ENCODE measurements at places on chromosomes 5 and 9.

DNA sequence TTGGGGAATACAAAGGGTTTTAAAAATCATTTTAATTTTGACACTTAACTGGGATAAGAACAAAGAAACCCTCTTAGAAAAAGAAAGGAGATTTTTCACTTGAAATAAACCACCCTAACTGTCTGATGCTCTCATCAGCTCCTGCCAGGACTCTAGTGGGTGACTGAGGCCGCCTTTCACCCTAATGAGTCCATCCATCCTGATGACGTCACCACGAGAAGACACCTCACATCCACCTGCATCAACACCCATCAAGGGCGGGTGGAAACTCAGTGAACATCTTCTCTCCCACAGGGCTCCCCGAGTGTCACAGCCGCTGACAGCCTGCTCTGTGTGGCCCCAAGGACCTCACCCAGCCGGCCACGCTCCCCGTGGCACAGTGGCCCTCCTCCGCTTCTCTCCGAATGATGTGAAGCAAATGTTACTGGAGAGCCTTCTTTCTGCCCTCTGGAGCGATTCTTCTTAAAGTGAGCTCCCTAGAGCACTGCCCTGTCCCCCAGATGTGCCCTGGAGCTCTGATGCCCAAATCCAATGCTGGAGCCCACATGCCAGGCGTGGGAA is 584.3 kb upstream of the ADAMTS16 start:
- DNase-seq: no peak

DNA sequence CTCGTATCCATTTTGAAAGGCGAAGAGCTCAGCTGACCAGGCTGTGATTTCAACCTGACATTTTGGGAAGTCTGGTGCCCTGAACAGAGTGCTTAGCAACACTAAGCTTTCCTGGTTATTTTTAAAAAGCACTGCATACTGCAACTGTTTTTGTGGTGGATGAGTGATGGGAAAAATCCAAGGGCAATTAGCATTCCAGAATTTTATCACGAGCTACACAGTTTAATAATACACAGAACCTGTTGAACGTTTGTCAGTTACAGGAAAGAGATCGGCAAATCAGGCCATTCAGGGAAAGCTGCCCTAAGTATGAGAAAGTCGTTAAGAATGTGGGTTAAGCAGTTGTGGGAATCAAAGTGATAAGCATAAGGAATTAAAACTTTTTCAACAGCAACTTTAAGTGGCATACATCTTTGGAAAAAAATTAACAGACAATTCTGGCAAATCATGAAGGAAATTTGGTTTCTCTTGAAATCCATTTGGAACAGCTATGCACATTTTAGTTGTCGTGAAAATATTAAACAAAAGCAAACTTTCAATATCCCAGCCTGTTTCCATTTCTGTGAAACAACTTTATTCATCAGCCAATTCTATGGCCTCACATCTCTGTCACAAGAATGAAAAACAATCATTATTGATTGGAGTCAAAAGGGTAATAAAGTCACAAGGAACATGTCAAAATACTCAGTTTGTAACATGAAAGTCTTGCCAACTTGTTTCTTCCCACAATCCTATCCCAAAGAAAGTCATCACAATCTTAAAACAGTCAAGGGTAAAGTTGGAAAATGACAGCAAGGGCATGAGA is 25.7 kb downstream of the PUM3 start:
- no peak for DNase-seq

- DNase-seq: no peak
Observed at GRCh38 chr9:100927763-100928162, 100.8 kb upstream of the PLPPR1 start.

- no peak for DNase-seq
Observed at GRCh38 chr5:129445379-129445778, 14.7 kb upstream of the ADAMTS19 start.

DNA sequence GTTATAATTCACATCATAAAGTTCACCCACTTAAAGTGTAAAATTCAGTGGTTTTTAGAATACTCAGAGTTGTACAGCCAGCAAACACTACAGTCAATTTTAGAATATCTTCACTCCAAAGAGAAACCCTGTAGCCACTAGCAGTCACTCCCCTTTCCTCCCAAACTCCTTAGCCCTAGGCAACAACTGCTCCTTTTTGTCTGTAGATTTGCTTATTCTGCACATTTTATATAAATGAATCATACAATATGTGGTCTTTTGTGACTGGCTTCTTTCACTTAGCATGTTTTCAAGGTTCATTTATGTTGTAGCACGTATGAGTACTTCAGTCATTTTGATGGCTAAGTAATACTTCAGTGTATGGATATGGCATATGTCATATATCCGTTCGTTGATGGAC is 38.7 kb downstream of the TGFBR1 start:
- no peak for DNase-seq

GRCh38 chr5:26763215-26763614 is 275.2 kb downstream of the CDH9 start:
- no peak for DNase-seq

DNA sequence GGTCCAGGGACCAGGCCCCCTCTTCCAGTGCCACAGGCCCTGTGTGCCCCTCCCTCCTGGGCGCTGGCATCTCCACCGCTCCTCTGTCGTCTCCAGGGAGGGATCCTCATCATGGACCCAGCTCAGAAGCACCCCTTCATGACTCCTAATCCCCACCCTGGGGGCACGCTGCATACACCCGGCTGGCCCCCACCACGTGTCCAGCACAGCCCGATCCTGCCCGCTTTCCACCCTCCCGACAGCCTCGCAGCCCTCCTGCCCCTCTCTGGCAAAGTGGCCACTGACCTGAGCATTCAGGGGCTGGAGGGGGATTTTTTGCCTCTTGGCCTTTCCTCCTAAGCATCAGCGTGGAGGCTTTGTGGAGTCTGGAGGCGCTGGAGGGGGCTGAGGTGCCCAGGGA is 1.4 kb downstream of the CCDC187 start:
- DNase-seq: no peak

DNA sequence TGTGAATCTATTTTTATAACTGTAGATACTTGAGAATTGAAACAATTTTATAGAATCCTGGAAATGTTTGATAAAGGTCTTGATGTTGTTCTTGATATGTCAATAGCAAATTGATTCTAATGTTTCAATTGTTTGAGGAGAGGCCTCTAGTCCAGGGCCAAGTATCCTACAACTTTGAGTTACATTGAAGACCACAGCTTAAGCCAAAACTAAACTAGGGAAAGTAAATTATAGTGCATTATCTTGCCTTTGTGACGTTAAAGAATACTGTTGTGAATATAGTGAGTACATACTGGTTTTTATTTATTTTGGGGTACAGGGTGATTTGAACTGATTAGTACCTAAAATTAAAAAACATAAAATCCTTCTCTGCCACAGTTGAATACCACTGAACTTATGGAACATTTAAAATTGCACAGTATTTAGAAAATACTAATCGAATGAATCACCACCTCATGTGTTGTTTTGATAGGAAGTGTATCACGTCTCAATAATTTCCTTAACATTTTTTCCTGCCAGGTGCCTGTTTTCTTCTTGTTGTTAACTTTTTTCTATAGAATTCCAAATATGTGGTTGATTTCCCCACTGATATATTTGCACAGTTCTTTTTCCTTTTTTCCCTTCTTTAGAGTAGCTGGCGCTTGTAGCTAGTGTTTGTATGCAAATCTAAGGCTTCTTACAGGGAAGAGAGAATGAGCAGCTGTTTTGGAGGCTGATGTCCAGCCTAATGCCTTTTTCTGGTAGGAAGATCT is 12.5 kb downstream of the ARHGEF28 start:
- DNase-seq: no peak

GRCh38 chr5:169149317-169149716 is 151.6 kb downstream of the SLIT3 start:
- DNase-seq: no peak

- no peak for DNase-seq
Observed at GRCh38 chr5:89072842-89073672, 190.1 kb upstream of the MEF2C start.

DNA sequence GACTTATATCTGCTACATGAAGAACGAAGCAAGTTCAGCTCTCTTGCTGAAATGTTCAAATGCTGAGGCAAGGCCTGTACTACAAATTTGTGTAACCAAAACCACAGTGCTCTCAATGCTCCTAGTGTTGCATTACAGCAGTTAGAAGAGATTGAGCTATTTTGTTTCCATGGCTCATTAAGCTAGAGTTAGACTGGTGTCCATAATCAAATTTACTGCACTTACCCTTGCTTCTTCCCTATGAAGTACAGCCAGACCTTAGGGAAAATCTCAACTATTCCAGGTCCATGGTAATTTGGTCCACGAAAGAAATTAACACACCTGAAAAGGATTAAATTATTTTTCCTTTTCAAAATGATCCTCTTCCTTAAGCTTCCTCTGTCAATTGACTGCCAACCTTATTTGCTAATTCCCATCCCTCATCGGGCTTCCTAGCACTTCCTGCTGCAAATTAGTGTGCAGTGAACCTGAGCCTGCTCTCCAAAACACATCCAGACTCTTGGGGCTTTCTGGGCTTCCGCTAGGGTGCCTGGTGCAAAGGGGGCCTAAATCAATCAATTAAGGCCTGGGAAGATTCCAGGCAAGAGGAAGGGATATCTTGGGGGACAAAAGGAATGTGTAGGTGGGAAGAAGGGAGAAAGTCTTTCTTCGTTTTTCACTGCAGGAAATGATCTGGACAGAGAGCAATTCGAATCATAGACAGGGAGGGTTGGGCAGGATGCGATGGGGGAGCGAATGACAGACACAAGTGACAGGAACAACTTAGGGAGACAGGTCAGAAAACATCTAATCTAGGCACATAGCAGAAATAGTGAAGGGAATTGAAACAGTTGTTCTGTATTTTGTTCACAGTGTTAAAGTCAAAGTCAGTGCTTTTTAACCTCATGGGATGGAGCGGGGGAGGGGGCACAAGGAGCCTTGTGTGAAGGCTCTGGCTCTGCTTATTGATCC is 542.4 kb downstream of the RAB3C start:
- DNase-seq: no peak

DNA sequence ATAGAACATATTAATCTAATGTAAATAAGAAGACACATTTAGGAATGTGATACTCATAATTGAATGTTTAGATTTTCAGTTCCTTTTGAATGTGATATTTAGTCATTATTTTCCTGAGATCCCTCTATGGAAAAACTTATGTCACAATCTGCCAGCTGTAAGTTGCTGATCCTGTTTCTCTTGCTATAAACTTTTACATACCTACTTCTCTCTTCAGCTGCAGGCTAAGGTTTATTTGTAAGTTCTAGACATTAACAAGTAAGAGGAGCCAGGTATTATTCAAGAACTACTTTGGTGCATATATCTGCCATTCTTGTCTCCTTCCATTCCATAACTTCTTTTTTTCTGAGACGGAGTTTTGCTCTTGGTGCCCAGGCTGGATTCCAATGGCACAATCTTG is 462.4 kb downstream of the PRR16 start:
- no peak for DNase-seq

DNA sequence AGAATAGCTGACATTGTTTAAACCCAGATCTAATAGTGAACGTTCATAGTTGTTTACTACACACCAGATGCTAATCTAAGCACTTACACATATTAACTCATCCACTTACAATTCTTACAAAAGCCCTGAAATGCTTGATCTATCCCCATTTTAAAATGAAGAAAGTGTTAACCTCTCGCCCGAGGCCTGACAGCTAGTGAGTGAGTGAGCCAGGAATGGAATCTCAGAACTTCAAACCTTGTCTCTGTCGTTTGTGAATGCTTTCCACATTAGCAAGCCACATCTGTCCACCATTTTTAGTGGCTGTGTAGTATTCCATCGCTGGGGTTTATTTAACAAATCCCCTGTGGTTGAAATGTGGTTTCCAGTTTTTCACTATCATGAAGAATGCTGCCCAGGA is 24.9 kb upstream of the NEURL1B start:
- DNase-seq: no peak

DNA sequence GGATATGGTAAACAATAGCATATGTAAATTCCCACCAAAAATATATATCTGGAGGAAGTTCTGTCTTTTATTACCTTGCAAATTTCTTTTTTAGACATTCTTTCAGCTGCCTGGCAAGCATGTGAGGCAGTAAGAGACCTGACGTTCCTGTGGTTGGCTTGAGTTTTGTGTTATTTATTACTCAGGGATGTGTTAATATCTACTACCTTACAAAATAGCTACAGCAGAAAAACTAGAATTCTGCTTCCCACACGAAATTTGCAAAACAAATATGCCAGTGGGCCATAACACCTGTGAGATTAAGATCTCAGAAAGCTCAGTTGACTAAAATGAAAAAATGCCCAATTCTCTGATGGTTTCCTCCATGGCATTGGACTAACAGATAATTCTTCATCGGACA is 274.2 kb downstream of the TMEM167A start:
- DNase-seq: no peak

- no peak for DNase-seq
Observed at GRCh38 chr5:11248966-11249365, 487.9 kb upstream of the DAP start.
